ENCODE measurements at places on chromosomes 16 and 17.

DNA sequence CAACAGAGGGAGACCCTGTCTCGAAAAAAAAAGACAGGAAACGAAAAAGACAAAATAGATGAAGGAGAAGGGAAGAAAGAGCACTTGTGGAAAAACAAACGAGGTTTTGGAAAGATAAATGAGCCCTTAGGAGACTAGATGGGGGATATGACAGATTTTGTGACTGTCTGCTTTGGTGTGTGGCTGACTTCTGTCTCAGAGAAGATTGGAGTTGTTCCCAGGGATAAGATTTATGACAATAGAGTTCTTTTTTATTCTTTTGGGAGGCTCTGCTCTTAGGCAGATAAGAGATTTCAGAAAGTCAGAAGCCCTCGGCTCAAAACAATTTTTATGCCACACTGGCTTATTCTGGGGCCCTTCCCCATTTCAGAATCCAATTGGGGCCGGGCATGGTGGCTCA, 73.9 kb upstream of the ATF7IP2 start:
- no peak for DNase-seq

- DNase-seq: no peak
Observed at GRCh38 chr16:4529085-4530060, 9.2 kb downstream of the CDIP1 start.

DNA sequence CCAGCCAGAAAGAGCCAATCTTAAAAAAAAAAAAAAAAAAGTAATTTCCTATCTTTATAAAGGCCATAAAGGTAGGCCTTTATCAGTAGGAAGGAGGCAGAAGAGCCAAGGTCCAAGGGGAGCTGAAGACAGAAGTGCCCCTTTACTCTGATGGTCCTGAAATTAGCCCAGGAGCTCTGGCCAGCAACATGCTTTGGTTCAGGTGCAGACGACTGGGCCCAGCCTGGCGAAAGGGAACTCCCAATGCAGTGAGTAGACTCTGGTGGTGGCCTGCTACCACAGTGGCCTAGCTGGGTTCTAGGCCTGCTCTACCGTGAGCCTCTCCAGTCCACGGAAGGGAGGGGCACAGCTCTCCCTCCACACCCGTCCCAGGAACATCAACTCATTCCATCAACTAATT, 23.1 kb upstream of the MEIOB start:
- no peak for DNase-seq

DNA sequence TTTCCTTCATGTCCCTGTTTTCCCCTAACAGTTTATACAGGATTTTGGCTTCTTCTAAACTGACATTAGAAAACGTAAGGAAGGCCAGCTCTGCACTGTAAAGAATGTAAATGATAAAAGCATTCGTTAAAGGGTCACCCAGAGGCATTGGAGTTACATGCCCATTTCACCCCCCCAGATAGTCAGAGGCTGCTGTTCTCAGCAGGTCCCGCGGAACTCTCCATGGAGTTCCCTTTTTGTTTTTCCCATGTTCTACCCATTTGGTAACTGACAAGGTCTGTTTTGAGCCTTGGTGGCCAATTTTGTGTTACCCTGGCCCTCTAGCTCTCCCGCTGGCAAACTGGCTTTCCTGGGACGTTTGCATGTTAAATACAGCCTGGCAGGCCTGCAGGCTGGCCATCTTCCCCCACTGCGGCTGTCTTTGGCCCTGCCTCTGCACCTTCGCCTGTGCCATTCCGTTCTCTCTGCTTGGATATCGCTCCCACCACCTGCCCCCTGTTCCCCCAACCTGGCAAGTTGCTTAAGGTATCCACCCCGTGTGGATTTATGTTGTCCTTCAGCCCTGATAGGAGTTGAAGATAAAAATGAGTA, 49.7 kb downstream of the EPN2 start:
- DNase-seq: no peak

GRCh38 chr16:50276801-50277555, 10.6 kb downstream of the ADCY7 start:
- no peak for DNase-seq

- DNase-seq: no peak
Observed at GRCh38 chr17:72955391-72956140, 136.9 kb downstream of the SLC39A11 start.

DNA sequence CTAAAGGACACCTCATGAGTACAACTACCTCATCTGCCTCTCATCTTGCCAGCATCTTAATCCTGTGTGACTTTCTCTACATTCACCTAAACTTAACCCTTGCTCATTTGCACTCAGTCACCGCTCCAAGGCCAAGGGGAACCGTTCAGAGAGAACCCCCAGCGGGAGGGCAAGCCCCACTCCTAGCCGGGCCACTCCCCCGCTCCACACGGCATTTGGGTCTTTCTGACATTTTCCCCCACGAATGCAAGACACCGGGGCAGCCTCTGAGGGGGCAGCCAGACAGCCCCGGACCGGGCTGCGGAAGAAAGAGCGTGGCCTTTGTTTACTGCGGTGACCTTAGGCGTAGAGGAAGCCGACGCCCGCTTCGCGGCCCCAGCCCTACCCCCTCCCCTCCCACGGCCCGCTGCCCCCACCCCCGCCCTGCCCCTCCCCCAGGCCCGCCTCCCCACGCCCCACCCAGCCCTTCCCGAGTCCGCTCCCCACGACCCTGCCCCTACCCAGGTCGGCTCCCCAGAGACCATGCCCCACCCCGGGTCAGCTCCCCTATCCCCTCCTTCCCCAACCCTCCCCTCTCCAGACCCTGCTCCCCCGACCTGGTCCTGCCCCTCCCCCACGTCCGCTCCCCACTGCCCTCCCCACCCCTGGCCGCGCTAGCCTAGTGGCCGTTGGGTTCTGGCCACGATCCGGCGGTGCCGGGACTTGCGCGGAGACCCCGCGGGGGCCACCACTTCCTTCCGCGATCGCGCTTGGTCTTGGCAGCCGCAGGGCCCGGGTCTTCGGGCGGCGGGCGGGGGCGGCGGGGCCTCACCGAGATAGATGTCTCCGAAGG, 789 bp downstream of the CSNK1D start:
- no peak for DNase-seq

DNA sequence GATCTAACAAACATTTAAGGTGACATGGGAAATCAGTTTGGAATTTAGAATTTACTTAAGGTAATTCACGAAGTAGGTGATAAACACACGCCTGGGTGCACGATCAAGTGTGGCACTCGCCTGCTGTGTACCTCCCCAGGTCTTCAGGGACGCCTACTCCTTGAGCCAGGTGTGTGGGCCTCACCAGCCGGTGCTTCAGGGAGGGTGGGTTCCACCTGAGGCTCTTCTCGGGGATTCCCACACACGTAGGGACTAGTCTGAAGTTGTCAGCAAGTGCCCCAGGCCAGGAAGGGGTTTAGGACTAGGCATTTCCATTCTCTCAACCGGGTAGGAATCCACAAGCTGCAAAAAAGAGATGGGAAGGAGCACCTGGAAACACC, 9.8 kb upstream of the NAT9 start:
- DNase-seq: no peak

DNA sequence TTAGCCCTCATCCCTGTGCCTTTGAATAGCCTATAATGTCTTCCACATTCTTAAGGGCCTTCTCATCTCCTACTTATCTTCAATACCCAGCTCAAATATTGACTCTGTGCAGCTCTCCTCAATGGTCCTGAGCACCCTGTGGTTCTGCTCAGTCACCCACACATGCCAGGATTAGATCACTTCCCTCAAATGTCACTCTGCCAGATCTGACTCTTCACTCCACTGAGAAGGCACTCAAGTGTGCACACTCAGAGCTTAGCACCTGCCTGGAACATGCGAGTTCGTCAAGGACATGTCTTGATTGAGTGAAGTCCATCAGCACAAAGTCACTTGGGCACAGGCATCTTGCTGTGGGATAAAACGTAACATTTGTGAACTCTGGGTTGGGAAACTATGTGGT, 404.8 kb downstream of the CDH13 start:
- DNase-seq: no peak

DNA sequence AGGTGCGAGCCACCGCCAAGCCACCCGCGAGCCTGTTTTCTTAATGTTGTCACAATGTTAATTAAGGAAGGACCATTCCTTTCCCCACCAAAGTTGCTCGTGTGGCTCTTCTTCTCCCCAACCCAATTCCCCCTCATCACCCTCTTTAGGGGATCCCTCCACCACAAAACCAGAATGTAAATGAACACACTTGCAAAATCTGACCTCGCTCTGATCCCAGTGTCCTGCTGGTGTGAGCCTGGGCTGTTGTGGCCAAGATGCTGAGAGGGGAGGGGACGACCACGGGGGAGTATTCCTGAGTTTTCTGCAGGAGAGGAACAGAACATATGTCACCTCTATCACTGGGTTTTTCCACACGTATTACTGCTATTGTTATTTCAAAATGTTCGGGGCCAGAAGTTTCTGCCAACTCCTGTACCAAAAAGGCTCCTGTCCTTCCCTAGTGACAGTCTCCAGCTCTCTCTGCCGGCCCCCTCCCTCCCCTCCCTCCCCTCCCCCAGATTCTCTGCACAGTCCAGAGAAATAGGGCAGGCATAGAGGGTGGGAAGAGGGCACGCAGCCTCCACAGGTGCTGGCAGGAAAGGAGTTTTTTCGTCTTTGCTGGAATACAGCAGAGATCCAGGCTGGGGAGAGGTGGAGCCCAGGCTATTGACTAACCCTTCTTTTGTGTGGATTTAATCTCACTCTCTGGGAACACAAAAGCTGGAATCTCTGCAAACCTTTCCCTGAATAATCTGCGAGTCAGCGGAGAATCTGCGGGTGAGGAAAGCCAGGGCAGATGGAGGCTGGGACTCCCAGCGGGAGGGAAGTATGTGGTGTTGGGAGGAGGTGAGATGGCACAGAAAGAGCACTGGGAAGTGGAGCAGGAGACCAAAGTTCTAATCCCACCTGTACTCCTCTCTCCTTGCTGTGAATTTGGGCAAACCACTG, 4.5 kb upstream of the CA4 start:
- no peak for DNase-seq

DNA sequence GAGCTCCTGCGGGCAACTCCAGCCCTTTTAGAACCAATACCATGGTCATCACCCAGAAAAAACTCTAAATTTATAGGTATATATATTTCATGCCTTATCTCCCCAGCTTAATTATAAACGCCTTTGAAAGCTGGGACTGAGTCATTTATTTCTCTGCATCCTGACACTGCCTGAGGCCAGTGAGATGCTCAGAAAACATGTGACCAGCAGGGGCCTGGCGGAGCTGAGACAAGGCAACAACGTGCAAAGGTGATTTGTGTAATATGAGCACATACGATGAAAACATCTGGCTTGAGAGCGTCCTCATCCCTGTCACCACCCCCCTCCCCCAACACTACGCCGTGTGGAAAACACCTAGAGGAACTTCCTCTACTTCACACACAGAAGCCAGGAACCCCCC, 22.7 kb downstream of the NXN start:
- DNase-seq: no peak

DNA sequence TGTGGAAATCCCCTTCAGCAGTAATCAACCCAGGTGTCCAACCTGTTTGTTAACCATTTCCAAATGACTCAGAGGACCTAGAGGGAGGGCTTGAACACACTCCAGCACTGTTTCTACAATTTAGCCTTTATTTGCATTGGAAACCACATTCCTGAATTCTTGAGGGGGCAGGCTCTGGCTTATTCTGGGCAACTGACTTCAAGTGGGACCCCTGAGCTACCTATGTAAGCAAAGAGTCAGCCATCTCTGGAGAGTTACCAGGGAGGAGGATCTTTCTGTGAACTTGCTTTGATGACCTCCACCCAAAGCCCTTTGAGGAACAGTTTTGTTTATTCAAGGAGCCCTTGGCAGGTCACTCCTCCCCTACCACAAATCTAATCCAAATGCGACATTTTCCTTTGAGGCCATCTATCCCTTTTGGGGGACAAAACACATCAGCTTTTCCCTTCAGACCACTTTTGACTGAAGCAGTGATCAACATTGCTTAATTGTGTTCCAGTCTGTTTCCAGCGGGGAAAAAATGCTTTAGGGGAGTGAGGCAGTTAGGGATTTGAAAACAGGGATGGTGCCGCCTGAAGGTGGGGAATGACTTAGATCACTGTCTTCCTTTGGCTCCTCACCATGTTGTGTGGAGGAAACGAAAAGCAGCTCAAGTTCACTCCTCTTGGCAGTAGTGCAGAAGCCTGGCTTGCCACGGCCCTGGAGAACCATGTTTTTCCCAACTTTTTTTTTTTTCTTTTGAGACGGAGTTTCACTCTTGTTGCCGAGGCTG, 46.2 kb downstream of the TUBD1 start:
- no peak for DNase-seq
